Calu3 (cell line): ENCODE measurements at places on chromosomes 6 and 20. TPM values are rescaled to one million over a fixed set of nuclear protein-coding genes. Genes with fewer than 3 reads are reported as not detected.
A peak's percentile ranks its signal among the peaks of the same experiment; 100 is the strongest.

DNA sequence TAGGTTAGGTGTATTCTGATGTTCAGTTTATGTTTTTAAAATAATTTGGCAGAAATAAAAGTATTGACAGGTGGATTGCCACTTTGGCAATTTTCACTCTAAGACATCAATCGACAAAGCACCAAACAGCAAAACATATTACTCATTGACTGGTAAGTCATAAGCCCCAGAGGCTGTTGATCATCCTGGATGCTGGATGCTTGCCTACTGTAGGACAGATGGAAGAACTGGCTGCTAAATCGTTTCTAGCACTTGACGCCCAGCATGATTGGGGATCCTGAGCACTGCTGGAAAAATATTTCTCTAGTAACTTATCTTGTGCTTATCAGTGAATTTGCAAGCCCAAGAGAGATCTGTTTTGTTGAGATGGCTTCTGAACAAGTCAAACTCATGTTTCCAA lies 1001.9 kb upstream of the FLRT3 start:
- no peak for DNase-seq

- no peak for DNase-seq
Measured at GRCh38 chr6:45589367-45589766, 211.6 kb upstream of the SUPT3H start.

TGM2 gene
- total RNA-seq = 261 and 311 TPM in 2 replicates

DNA sequence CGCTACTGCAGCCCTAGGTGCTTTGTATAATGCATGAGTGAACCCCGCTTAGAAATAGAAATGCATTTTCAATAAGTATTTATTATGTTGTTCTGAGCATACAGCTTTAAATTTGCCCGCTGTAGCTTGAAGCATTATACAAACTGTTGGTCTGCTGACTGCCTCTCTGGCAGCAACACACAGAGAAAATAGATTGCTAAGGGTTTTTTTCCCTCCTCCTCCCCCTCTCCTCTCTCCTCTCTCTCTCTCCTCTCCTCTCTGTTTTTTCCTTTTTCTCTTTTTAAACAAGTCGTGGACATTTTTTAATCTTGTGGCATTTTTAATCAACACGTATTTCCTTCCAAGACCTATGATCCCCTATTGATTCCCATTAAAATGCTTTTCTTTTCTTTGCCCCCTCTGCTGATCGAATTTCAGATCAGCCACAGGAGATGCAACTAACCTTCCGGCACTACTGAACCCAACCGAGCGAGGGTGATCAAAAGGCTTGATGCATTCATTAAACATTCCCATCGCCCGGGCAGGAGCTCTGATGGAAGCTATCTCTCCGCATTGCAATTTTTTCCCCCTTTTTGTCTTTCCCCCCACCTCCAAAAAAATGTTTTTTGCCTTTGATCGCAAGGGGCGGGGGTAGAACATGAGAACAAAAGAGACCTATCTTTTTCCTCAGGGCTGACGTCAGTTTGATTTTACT lies 90.7 kb upstream of the ARID1B start:
- DNase-seq = peak; percentile 41

RIPOR2 gene
- 0.47 and 4.7 TPM in 2 replicates for total RNA-seq

- DNase-seq = no peak
Measured at GRCh38 chr6:74741646-74742045, 464.2 kb downstream of the COL12A1 start.

DNA sequence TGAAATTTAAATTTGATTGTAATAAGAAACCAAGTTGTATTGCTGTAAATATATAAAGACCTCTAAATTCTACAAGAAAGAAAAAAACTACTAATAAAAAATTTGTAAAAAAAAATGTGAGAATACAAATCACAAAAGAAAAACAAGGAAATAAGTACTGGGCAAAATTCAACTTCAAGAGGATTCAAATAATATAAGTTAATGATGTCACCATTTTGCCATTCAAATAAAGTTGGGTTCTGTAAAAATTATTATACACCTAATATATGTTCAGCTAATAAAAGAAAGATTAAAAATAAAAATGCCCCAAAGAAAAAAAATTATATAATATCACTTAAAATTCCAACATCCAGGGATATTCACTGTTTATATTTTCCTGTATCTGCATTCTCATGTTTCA lies 47.0 kb upstream of the BMP5 start:
- no peak for DNase-seq

NRSN1 gene
- 0.14 TPM in 1 of 2 replicates, not detected in the other for total RNA-seq

DNA sequence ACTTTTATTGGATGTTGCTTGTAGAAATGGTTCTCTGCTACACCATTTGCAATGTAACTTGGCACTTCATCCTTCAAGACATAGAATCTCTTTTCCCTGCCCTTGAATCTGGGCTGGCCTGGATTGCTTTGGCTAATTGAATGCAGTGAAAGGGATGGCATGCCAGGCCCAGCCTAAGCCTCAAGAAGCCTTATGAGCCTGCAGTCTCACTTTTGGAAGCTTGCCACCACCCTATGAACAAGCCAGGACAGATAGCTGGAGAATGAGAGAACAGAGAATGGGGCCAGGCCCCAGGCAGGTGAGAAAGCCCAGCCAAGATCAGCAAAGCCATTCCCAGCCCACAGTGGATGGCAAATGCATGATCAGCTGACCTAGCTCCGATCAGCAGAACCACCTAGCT lies 350.7 kb upstream of the RNF24 start:
- no peak for DNase-seq

MCCD1 gene
- not detected in 2 replicates for total RNA-seq

GRCh38 chr6:111791415-111791814 lies 81.8 kb downstream of the FYN start:
- no peak for DNase-seq

DNA sequence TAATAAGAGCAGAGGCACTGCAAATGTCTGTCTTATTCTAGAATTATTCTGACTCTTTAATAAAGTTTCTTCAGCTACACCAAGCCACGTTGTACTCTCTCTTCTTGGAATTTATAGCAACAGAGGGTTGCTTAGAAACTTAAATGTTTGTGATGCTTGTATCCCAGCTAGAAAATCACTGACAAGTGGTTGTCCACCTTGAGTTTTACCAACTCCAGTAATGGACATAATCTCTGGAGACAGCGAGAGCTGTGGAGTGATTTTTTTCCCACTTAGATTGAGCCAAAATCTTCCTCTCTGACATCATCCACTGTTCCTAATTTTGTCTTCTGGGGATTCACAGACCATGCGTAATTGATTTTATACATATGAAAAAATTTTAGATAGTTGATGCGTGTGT lies 8.0 kb downstream of the ECT2L start:
- no peak for DNase-seq

- DNase-seq = no peak
Measured at GRCh38 chr6:259316-259715, 33.0 kb upstream of the DUSP22 start.

DNA sequence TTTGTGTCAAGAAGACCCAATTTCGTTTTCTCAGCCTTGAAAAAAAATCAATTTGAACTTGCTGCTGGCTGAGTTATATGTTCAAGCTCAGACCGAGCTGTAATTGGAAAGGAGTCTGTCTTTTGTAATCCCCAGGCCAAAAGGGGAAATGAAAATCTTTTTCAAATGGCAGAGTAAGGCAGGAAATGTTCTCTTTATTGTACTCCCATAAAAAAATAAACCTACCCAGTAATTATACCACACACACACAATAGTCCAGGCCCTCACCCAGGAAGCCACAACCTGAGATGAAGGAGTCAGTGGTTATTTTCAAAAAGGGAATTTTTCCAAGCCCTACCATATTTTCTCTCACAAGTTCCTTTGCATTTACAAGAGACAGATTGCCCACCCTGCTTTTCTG lies 45.3 kb downstream of the CLIC5 start:
- no peak for DNase-seq

DNA sequence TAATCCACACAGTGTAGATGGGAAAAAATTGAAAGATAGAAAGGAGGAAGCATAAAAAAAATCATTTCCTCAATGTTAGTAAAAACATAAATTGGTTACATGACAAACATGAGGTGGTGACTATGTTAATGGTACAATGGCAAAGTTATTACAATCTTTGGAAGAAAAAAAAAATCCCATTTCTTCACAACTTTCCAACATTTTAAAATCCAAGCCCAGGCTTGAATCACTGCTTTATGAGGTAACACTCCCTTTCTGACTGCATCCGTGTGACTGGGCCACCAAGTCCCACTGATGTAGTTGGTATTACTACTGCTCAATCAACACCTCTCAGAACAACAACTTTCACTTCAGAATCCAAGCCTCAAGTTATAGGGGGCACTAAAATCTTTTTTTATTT lies 160.4 kb downstream of the BTBD9 start:
- DNase-seq = no peak

- DNase-seq = no peak
Measured at GRCh38 chr6:130794010-130794697, 33.1 kb upstream of the SMLR1 start.

DNA sequence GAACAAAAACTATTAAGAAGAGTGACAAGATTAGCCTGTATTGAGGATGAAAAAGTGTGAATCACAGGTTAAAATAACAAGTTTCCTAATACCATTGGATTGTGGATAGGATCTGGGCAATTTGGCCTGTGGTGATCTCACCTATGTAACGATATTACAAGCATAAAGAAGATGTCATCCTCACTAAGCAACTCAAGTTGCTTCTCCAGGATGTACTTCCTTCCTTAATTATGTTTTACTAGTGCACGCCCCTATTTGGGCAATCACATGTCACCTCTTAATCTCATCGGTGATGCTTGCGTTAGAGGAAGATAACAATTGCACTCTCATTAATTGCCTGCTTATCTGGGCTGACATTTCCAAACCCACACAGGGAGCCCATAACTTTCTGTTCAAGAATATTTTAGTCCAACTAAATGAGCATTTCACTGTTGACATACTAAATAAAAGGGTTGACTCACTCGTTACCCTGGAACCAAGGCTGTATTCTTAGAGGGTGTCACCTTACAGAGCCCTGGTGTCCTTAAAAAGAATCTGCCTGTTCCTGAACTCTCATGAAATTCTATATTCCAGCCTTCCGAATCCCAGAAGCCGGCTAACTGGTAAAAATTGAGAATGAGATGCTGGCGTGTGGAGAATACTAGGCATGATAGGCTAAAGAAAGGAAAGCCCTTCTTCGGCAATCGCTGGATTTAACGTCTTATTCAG lies 88.2 kb upstream of the ATXN1 start:
- no peak for DNase-seq

- DNase-seq = no peak
Measured at GRCh38 chr6:89589297-89590025, 49.1 kb downstream of the LYRM2 start.

HEY2 gene
- total RNA-seq = 0.47 and 0.64 TPM in 2 replicates

DNA sequence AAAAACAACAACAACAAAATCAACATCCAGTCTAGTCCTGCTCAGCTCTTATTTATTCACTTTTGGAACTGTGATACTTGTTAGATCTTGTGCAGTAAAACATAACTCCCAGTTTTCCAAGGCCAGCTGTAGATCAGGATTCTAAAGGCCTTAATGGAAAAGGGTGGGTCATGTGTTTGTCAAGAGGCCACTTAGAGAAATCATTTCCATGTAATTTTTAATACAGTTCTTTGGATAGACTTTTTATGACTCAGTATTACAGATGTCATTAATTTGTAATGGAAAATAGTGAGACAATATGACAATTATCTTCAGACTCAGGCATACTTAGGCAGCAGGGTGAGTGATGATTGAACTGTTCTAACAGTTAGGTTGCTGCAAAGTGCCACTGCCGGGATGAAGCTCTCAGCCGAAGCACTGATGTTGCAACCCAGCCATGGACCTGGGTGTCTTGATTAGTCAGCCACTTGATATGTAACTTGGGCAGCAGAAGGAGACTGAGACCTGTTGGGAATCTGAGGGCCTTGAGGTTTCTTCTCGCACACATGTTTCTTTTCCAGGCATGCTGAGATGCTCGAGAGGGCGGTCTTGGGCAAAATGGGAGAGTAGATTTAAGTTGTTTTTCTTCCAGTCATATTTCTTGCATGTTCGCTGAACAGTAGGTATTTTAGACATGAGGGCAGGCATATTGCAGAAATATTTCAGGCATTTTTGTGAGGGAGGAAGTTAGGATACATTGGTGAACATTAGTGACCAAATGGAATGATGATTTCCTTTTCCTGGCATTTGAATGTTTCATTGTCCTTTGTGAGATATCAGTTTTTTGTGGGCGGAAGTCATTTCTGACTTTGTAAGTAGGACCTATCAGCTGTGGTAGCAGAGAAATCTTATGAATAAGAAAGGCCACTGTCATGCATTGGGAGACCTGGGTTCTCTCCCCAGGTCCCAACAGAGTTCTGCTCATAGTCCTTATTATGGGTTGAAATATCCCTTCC lies 52.3 kb downstream of the SLX4IP start:
- DNase-seq = no peak

TRIM15 gene
- total RNA-seq = 11.8 and 13.5 TPM in 2 replicates

DNA sequence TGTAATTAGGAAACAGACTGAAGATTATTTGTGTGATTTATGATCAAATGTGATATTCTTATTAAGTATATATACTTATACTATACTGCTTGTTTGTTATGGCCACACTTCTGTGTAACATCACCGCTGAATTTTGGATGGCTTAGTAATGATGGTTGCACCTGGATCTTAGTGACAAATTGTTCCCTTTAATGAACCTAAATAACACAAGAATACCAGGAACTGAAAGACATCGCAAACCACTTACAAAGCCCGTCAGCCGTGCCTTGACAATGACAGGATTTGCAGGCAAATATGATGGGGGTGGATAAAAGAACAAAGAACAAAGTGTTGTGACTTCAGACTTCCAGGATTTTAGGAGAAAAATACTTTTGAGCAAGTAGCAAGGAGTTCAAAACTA lies 67.1 kb downstream of the LAMP5 start:
- no peak for DNase-seq

DNA sequence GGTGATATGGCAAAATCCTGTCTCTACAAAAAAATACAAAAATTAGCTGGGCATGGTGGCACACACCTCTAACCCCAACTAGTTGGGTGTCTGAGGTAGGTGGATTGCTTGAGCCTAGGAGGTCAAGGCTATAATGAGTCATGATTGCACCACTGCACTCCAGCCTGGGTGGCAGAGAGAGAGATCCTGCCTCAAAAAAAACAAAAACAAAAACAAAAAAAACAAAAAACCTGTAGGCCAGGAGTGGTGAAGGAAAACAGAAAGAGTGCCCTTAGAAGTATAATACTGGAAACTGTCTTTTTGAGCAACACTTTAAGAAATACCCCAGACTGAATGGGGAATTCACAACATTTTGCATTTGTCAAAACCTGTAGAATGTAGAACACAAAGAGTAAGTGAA lies 85.3 kb downstream of the JARID2 start:
- DNase-seq = no peak

DNA sequence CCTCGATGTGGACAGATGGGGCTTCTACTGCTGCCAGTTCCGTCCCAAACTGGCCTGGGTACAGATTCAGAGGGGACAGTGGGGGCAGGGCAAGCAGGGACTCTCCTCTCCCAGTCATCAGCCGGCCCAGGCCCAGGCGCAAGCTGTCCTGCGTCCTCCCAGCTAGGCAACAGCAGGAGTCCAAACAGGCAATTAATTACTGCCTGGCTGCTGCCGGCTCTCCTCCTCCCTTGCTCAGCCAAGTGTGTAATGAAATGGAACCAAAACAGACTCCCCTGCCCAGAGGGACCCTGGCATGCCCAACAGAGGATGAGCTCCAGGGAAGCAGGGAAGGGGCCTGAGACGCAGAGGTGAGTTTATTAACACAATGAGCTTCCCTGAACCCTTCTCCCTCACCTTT lies 17.8 kb upstream of the SLC32A1 start:
- DNase-seq = no peak

ALDH8A1 gene
- 0.68 and 1.5 TPM in 2 replicates for total RNA-seq

GRCh38 chr6:144285798-144286502 lies 815 bp downstream of the UTRN start:
- DNase-seq = peak; percentile 57

MUCL3 gene
- 0.07 and 0.15 TPM in 2 replicates for total RNA-seq

GRCh38 chr20:17545127-17545526 lies 13.9 kb upstream of the BFSP1 start:
- DNase-seq = no peak

GRCh38 chr20:60553095-60553494 lies 594.9 kb downstream of the CDH26 start:
- DNase-seq = no peak
